Parietal lobe (tissue), 2 donors: ENCODE measurements at places on chromosomes 11 and 22. TPM values are rescaled to one million over a fixed set of nuclear protein-coding genes. Genes with fewer than 3 reads are reported as not detected.

MRPL11 gene
- 11.6 TPM for total RNA-seq

XKR3 gene
- not detected for total RNA-seq

DEFB131B gene
- not detected for total RNA-seq

NAALAD2 gene
- total RNA-seq, result 9.1 TPM

GLYAT gene
- not detected for total RNA-seq

IGLL1 gene
- total RNA-seq, result not detected
